ENCODE measurements at places on chromosomes 3 and 15.
A peak's percentile ranks its signal among the peaks of the same experiment; 100 is the strongest.

- DNase-seq: no peak
Measured at GRCh38 chr3:16828815-16829214, 55.9 kb upstream of the PLCL2 start.

DNA sequence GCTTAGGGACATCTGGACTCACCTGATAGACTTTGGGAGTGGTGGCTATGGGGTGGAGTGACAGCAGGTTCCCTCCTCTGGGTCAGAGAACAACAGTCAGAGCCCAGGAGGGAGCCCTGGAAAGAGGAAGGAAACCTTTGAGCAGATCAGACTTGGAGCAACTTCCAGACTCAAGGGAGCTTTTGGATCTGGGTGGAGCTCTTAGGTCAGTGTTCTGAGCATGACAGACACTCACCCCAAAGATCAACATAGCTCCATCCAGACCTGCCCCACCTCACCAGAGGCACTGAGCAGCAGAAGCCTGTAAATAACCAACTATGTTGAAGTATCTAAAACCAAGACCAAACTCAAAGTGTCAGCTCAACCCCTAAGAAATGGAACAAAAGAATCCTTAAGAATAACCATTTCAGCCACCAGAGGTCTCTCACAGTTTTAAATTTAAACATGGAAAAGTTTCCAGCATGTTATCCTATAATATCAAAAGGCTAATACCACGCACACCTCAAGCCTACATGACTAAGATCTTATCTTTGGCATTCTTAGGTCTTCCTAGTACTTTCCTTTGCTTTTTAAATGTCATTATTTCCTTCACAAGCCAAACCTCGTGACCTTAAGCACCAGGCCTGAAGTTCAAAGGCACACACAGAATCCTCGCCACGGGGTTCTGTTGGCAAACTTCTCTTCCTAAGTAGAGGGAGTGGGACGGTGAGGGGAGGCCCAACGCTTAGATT is 56.4 kb downstream of the UMPS start:
- DNase-seq: no peak

DNA sequence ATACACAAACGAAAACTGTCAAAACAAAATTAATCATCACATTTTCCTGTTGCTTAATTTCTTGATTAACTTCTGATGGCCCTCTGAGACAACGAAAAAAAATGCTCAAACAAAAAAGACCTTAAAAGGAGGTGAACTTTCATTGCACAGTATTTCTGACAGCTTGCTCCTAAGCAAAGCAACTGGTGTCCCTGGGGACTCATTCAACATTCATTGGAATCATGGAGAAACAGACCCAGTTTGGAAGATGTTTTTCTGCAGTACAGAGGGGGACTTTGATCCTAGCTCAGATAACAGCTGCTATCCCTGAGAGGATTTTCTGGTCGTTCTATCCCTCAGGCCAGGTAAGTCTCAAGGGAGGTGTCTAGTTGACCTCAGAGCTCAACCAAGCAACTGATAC is 378.7 kb upstream of the ATP11B start:
- peak; percentile 0 for DNase-seq

- no peak for DNase-seq
Measured at GRCh38 chr15:82903511-82903910, 49.0 kb downstream of the HOMER2 start.

DNA sequence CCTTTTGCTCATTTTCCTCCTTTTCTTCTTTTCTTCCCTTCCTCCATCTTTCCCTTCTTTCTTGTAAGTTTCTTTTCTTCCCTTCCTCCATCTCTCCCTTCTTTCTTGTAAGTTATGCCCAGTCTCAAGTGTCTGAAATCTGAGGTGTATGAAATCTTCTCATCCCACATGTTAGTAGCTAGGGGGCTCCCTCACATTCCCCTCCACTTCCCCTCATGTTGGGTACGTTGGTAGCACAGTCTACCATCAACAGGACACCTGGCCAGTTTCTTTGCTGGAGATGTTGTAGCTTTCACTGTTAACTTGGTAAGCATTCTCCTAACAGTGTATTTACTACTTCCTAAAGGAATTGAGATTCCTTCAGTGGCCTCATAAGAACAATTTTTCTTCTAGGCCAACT is 133.9 kb downstream of the ALDH1A2 start:
- no peak for DNase-seq

DNA sequence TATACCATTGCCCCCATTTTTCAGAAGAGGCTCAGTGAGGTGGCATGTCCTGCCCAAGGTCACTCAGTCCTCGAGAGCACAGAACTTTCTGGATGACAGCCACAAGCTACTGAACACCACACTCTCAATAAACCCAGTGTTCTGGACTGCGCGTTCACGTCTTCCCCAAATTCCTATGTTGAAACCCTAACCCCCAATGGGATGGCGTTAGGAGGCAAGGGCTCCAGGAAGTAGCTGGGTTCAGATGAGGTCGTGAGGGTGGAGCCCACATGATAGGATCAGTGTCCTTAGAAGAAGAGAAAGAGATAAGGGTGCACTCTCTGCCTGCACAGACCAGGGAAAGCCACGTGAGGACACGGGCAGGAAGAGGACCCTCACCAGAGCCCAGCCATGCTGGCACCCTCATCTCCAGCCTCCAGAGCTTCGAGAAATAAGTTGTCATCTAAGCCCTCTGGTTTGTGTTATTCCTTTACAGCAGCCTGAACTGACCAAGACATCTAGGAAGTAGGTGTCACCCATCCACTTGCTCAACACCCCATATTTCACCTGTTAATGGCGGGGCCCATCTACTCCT is 324.0 kb downstream of the UACA start:
- no peak for DNase-seq

Data from fibroblast of skin of left quadriceps (primary cell).